Skin of body (tissue), 3 donors: ENCODE measurements at places on chromosomes 6 and 20.

DNA sequence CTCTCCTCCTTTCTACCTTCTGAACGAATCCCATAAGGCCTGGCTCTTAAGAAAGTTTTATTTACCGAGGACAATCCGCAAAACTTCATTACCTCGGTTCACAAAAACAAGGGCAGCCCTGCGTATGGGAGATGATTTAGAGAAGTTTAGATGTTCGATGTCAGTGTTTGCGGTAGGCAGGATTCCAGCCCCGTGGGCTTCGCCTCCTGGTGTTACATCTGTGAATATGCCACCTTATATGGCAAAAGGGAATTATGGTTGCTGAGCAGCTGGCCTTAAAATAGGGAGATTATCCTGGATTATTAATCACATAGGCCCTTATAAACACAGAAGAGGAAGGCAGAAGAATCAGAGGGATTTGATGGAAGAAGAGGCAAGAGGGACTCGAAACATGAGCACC is 21.1 kb downstream of the BMP6 start:
- DNase-seq: no peak

DNA sequence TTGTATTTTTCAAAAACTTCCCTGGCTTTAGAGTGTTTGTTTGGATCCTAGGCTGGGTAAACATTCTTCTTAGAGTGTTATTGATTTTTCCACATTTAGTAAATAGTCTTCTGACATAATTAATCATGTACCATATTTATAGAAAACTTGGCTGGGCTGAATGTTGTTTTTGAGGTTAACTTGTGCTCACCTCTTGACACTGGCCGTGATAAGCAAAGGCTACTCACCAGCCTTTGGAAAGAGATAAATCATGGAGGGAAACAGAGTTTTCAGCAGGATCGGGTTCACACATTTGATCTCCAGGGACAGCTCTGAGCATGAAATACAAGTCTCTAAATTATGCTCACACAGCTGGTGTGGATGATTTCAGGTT is 6.2 kb upstream of the CD93 start:
- DNase-seq: no peak

- DNase-seq: no peak
Observed at GRCh38 chr6:12614456-12614855, 102.1 kb upstream of the PHACTR1 start.

DNA sequence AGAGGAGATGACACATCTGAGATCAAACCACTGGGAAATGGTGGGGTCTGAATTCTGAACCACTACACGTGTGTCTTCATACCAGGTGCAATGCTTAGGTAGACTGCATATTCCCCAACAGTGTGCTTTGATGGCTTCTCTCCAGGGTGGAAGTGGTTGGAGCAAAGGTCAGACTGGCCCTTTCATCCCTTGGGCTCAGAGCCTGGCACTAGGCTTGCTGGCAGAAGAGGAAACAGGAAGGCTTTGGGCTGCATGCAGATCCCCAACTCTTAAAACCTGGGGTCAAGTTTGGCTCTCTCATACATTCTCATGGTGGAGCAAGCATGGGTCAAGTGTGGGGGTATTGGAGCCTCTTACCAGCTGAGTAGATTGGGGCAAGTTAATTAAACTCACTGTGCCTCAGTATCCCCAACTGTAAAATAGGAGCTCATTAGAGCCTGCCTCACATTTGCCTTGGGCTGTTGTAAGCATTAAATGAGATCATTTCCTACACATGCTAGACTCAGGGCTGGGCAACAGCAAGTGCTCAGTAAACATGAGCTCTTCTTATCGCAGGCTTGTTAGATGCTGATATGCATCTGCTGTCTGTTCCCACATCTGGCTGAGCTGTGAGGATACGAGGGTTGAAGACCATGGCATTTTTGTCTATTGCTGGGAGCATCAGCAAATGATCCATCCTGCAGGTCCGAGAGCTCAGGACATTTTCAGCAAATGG is 51.6 kb upstream of the FAM83D start:
- DNase-seq: no peak

DNA sequence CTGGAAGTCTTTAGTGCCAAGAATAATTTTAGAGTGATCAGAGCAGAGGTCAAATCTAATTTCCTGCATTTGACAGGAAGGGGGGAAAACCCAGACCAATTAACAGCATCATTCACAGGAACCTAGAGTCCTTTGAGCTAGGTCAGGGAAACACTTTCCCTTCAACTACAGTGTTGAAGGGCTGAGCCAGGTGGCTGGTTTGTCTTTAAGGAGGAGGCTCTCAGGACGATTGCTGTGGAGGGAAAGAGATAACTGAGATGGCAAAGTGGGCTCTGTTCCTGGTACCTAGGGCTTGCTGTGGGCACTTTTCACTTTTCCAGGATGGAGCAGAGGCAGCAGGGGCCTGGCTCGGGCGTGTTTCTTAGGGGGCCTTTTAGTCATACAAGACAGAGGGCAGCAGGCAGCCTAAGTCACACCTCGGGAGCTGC is 111.9 kb downstream of the SCML4 start:
- DNase-seq: no peak

GRCh38 chr20:51345601-51346101 is 196.9 kb downstream of the NFATC2 start:
- DNase-seq: no peak

DNA sequence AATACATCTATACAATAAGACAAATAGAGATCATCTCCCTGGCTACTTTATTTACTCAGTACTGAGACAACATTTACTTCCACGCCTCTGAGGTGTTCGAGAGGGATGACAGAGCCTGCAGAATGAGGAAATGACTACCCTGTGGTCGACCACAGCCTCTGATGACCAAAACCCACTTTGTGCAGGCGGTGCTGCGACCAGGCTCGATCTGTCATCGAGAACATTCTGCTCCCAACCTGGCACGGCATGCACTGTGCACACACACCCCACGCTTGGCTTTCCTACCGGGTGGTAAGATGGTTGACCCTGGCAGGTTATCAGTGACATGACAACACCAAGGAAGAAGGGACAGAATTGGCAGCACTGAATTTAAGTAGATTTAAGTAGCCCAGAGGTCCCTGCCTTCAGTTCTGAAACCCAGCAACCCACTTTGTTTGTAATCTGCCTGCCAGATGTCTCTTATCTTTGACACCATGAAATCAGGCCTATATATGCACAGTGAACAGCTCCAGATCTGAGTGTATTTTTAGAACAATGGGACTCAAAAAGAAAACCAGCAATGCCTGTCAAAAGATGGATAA is 42.6 kb downstream of the TTI1 start:
- DNase-seq: no peak

DNA sequence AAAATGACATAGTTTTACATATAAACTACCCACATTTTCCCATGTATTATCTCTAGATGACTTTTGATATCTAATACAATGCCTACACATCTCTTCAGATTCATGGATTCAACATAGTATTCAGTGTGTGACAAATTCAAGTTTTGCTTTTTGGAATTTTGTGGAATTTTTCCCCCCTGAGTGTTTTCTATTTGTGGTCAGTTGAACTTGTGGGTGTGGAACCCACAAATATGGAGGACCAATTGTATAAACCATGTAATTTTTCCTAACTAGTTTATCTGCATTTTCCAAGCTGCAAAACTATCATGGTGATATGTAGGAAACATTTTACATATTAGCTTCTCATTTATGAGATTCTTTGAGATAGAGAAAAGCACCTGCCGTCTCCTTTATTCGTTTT is 374.3 kb upstream of the SOX4 start:
- DNase-seq: no peak
